NCI-H526 treated with DMSO at 0.1 percent for 48 hours (cell line): ENCODE measurements at places on chromosomes 3 and 15.

- no peak for DNase-seq
These were observed 91.8 kb upstream of the ALDH1A3 start for GRCh38 chr15:100787567-100788417.

DNA sequence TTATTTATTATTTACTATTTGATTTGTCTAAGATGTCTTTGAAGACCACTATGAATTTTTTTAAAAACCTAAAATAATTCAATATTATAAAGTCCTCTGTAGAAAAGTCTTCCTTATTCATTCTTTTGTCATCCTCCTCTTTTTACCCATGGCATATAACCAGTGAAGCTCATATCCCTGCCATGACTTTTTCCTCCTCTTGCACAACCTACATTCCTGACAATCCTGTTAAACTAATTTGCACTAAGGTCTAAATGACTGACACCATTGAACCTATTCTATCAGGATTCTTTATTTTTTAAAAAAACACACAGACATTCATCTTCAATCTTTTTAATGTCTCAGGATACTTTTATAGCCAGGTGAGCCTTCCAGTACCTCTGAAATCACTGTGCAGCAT lies 159.9 kb upstream of the SLC2A2 start:
- DNase-seq = no peak

- DNase-seq = no peak
These were observed 34.8 kb downstream of the ZMAT3 start for GRCh38 chr3:179036626-179037300.

- DNase-seq = no peak
These were observed 41.8 kb upstream of the ARPIN start for GRCh38 chr15:89954541-89954940.

- no peak for DNase-seq
These were observed 6.0 kb downstream of the CCDC80 start for GRCh38 chr3:112634786-112635541.

DNA sequence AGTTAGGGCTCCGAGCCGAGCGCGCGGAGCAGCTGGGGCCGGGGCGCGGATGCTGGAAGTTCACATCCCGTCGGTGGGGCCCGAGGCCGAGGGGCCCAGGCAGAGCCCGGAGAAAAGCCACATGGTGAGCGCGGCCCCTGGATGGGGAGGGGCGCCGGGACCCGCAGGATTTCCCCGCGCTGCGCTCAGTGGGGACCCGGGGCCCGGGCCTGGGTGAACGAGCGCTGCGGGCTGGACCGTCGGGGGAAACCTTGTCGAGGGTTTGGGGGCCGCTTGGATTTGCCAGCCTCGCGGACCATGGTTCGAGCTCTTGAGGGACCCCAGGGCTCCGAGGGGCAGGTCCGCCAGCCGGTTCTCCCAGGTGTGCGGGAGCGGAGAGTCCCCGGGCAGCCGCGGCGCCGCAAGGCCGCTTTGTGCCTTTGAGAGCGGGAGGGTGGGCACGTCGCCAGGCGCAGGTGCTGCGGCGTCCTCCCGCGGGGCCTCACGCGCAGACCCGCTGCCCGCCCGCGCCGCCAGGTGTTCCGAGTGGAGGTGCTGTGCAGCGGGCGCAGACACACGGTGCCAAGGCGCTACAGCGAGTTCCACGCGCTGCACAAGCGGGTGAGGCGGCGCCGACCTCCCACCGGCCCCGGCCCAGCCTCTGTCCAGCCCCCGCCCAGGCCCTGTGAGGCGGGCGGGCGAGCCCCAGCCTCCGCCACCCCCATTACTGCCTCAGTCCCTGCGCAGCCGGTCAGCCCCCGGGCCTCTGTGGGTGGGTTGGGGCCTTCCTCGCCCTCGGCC lies at the start of gene SNX22:
SNX22 (plus strand) TSS at position 5 of the 780 bp plus-strand sequence; CDS start at position 50, 45 bp downstream.
- no peak for DNase-seq

- DNase-seq = no peak
These were observed 1235.5 kb downstream of the ROBO2 start for GRCh38 chr3:78275420-78275852.

DNA sequence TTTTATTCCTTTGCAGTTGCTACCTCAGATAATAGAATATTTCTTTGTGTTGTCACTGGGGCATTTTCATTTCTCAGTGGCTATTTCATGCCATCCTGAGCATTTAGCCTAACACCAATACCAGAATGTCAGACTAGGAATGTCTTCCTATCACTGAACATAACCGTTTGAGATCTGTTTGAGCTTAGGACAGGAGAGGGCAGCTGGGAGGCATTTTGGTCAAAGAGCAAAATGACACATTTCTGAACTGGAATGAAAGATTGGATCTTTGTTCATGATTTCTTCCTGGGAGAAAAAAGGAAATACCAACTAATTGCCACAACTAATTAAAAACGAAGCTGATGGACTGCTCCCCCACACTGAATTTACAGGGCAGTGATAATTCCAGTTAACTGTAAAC lies 921.3 kb upstream of the NR2F2 start:
- DNase-seq = no peak

- DNase-seq = no peak
These were observed 119.3 kb upstream of the BFSP2 start for GRCh38 chr3:133280586-133280985.

DNA sequence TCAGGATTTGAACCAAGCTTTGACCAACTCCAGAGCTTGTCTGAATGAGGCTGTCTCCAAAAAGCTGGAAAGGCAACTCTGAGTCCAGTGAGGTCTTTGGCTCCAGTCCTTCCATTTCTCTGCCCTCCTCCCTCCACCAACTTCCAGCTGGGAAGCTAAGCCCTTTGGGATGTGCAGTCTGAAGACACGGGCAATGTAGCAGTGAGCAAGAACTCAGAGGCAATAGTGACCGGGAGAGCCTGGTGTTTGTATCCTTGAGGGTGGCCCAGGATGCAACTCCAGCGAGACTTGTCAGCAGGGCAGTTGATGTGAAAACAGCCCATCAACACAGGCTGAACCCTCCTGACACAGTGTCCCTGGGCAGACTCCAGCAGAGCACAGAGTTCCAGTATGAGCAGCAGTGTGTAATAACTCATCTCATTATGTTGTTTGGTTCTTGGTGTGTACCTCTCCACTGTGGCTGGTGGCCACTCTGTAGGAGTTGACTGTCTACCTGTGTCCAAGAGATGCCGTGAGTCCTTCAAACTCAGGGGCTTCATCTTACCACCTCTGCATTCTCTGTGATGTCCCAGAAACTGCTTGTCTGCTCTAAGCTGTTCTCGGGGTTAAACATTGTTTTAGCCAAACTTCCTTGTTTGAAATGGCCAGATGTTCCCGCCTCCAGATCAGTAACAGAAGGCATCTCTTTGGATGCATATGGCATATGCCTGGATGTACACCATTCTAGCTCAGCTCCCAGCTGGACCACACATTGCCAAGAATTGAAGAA lies 6.6 kb downstream of the CDCP1 start:
- no peak for DNase-seq
